ENCODE measurements at places on chromosomes 13 and 19. TPM values are rescaled to one million over a fixed set of nuclear protein-coding genes. Genes with fewer than 3 reads are reported as not detected.

The PLEKHF1 gene
- 37.0 TPM for total RNA-seq

The COL5A3 gene
- not detected for total RNA-seq

The C19orf18 gene
- 0.34 TPM for total RNA-seq

The KLK14 gene
- 0.64 TPM for total RNA-seq

The FAAP24 gene
- 8.7 TPM for total RNA-seq

The RNF17 gene
- not detected for total RNA-seq

The SLC10A2 gene
- not detected for total RNA-seq

The CYP2S1 gene
- total RNA-seq = 0.23 TPM

The FBN3 gene
- not detected for total RNA-seq

The PRKCG gene
- total RNA-seq = not detected

Measured in T-helper 2 cell treated with Interferon-gamma antibody and Interleukin-4, amounts not matched to agents 100 ng/mL and 5 ng/mL, for 36 hours (primary cell).